ENCODE measurements at places on chromosomes 6 and 20.
A peak's percentile ranks its signal among the peaks of the same experiment; 100 is the strongest.

GRCh38 chr6:125818225-125818657, 27.5 kb downstream of the NCOA7 start:
- DNase-seq: no peak

GRCh38 chr6:13472976-13473767, 14.2 kb downstream of the GFOD1 start:
- no peak for DNase-seq

DNA sequence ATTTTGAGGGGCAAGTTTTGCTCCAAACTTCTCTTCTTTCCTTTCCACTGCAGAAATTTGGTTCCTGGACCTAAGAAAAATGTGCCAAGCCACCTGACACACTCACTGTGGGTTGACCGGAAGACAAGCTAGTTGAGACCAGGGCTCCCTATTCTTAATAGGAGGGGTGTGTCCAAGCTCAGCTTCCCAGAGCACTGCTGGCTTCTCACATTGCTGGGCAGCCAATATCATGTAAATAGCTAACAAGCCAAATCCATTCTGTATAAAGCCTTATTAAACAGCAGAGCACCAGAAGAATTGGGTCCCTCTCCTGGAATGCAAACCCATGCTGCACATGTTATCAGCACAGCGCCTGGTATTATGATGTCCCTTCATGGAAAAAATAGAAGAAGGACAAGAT, 17.0 kb upstream of the SAMD3 start:
- no peak for DNase-seq

- DNase-seq: no peak
Measured at GRCh38 chr6:138044458-138044857, 62.8 kb downstream of the PERP start.

- no peak for DNase-seq
Measured at GRCh38 chr6:111692327-111693164, 86.9 kb upstream of the TRAF3IP2 start.

- no peak for DNase-seq
Measured at GRCh38 chr20:58237318-58238132, 9.1 kb upstream of the ANKRD60 start.

DNA sequence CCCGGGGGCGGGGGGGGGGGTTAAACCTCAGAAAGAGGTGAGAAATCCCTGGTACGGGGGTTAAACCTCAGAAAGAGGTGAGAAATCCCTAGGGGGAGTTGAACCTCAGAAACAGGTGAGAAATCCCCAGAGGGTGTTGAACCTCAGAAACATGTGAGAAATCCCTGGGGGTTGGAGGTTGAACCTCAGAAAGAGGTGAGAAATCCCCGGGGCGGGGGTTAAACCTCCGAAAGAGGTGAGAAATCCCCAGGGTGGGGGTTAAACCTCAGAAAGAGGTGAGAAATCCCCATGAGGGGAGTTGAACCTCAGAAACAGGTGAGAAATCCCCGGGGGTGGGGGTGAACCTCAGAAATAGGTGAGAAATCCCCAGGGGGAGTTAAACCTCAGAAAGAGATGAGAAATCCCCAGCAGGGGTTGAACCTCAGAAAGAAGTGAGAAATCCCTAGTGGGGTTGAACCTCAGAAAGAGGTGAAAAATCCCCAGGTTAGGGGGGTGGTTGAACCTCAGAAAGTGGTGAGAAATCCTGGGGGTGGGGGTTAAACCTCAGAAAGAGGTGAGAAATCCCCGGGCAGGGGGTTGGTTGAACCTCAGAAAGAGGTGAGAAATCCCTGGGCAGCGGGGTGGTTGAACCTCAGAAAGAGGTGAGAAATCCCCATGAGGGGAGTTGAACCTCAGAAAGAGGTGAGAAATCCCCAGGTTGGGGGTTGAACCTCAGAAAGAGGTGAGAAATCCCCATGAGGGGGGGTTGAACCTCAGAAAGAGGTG, 87.4 kb downstream of the PLG start:
- no peak for DNase-seq

GRCh38 chr6:127481111-127481510, 21.9 kb upstream of the KIAA0408 start:
- no peak for DNase-seq

DNA sequence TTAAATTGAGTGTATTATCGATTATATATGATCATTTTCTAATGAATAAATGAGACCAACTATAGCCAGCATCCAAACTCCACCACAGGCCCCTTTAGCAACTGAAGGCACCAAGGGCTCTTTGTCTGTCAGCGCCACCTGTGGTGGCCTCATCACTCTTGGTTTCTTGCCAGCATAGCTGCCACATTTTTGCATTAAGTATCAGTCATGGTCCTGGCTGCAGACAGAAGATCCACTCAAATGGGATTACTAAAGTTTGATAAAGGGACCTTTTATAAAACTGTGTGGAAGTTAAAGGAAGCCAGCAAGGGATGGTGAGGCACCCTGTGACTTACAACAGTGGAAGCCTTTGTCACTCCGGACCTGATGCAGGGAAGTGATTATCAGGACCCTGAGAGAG, 162.9 kb downstream of the C6orf118 start:
- no peak for DNase-seq

GRCh38 chr6:25441663-25442270, 162.6 kb downstream of the CARMIL1 start:
- no peak for DNase-seq

GRCh38 chr20:62069741-62070216, 4.1 kb upstream of the TAF4 start:
- no peak for DNase-seq

GRCh38 chr6:30800871-30801270, 56.5 kb upstream of the IER3 start:
- DNase-seq: no peak

- no peak for DNase-seq
Measured at GRCh38 chr6:161037873-161038228, 46.3 kb downstream of the MAP3K4 start.

DNA sequence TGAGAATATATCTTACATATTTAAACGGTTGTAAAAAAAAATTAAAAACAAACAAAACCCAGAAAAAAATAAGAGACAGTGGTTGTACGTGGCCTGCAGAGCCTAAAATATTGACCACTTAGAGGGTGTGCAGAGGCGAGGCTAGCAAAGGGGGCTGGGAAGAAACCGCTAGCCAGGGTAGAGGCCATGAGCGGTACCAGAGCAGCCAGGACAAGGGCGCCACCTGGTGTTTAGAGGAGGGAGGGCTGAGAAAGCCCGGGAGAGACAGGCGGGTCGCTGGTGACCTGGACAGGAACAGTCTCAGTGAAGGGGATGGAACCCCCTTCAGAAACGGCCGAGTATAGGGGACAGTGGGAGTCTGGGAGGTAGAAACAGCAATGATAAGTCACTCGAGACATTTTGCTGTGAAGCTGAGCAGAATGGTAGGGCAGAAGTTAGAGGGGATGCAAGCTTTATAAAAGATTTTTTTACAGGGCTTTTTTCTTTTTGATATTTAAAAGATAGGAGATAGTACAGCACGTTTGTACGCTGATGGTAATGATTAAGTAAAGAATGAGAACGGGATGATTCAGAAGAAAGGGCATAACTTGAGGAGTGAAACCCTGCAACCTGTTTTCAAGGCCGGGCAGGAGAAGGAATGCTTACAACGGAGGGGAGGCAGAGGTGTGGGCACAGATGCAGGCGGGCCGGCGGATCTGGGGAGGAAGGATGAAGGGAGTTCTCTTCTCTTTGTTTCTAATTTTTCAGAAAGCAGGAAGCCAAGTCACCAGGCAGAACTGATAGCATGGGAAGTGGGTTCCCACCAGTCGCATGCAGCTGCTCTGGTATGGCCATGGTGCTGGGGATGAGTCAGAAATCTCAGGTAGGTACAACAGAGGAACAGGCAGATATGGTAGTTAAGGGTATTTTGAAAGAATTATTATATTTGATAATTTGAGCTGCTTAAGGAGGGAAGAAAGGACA, 76.2 kb downstream of the FAM229B start:
- DNase-seq: peak; percentile 60

DNA sequence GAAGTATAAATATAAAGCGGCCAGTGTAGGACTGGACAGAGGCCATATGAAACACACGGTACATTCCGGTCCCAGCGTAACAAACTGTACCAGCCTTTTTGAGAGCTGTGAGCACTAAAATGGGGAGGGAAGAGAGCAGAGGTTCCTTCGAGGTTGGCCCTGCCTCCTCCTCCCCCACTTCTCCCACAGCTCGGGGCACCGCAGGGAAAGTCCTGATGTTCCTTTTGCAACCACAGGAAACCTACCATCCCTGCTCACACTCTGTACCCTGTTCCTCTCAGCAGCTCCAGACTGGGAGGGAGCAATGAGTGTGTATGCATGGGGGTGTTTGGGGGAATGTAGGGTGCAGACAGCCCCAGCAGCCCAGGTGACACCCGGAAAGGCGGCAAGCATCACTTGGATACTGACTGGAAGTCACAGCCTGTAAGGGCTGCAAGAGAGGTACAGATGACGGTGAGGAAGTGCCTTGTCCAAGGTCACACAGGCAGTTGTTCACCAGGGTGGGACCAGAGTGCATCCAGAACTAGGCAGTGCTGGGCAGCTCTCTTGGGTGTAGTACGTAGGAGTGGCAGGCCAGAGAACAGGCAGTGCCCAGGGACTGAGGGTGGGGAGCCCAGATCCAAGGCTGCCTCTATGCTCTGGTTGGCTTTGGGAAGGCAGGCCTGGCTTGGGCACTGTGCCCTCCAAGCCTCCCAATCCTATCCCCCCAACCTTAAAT, 11.0 kb upstream of the ARMC12 start:
- DNase-seq: no peak

DNA sequence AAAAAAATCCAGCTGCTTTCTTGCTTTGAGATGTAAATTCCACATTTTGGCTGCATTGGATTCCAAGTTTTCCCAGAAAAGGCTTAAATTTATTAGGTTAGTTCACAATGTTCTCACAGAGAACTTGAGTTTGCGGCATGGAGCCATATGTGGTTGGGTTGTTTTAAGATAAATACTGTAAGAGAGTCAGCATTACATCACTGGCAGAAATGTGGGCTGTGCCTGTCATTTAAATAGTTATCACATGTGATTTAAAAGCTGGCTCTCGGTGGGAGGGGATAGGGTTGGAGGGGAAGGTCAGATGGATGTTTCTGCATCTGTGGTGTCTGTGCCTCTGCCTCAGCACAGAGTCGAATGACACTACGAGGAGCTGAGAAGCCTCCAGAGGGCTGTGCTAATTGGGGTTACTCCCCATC, 73.8 kb upstream of the SCP2D1 start:
- DNase-seq: no peak

DNA sequence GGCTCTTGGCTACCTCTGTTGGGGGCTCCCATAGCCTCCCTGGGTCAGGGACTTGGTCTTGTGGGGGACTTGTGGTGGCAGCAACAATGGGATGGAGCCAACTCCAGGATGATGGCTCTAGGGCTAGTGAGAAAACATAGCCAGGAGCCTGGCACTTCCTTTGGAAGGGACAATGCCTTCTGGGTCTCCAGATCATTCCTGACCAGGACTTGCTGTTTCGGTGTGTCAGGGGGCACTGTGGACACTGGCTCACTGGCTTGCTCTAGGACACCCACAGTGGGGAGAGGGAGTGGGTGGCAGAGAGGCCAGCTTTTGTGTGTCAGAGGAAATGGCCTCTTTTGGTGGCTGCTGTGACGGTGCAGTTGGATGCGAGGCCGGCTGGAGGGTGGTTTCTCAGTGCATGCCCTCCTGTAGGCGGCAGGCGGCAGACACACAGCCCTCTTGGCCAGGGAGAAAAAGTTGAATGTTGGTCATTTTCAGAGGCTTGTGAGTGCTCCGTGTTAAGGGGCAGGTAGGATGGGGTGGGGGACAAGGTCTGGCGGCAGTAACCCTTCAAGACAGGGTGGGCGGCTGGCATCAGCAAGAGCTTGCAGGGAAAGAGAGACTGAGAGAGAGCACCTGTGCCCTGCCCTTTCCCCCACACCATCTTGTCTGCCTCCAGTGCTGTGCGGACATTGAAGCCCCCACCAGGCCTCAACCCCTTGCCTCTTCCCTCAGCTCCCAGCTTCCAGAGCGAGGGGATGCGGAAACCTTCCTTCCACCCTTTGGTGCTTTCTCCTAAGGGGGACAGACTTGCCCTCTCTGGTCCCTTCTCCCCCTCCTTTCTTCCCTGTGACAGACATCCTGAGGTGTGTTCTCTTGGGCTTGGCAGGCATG, 9.2 kb downstream of the VEGFA start:
- DNase-seq: no peak

- DNase-seq: no peak
Measured at GRCh38 chr6:76774781-76775384, 688.4 kb downstream of the HTR1B start.

- no peak for DNase-seq
Measured at GRCh38 chr6:135888818-135889217, 37.3 kb downstream of the PDE7B start.

GRCh38 chr6:90021711-90022110, 127.4 kb downstream of the GJA10 start:
- no peak for DNase-seq

DNA sequence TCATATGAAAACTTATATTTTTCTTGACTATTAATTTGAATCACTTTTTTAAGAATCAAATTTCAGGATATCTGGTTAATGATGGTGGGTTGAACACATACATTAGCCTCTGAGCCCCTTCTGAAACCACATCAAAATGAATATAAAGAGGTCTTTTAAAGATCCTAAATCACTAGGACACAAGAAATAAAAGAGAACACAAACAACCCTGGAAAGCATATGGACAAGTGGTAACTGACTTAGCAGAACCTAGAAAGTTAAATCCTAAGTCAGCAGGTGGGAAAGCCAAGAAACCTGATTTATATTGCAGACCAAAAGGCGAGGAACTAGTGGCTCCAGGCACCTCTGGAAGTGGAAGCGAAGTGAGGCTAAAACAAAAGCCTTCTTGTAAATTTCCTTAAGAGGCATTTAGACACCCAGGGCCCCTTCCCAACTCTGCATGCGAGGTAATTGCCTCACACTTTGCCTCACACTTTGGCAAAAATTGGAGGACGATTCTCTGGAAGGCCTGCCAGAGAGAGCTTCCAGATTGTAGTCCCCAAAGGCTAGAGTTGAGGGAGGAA, 293.9 kb downstream of the KHDC1L start:
- no peak for DNase-seq

DNA sequence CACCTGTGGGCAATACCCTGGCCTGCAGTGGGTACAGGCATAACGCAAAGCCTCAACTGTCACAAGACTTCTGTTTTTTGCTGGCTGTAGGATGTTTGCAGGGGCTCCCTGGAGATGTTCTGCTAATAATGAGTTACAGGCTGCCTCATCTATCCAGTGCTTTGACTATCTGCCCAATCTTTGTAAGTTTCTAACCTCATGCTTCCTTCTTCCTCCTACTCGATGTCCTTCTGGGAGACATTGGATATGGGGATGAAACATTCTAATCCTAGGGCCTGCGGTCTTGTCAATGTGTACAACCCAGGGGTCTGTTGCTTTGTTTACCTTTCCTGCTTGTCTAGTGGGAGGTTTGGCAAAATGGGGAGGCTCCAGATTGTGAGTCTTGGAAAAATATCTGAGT, 136.8 kb upstream of the TCF21 start:
- no peak for DNase-seq

DNA sequence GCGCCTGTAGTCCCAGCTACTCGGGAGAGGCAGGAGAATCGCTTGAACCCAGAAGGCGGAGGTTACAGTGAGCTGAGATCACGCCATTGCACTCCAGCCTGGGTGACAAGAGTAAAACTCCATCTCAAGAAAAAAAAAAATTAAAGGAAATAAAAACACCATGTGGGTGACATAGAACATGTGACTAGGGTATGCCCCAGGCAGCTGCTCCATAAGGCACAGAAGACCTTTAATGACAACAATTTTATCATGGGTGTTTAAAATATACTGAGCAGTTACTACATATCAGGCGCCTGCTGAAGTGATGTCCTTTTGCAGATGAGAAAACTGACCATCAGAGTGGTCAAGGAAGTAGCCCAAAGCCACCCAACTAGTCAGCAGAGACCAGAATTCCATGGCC, 8.0 kb downstream of the PEDS1 start:
- DNase-seq: no peak

Data from GM13977 (cell line).